ENCODE measurements at places on chromosomes 12 and 14.

DNA sequence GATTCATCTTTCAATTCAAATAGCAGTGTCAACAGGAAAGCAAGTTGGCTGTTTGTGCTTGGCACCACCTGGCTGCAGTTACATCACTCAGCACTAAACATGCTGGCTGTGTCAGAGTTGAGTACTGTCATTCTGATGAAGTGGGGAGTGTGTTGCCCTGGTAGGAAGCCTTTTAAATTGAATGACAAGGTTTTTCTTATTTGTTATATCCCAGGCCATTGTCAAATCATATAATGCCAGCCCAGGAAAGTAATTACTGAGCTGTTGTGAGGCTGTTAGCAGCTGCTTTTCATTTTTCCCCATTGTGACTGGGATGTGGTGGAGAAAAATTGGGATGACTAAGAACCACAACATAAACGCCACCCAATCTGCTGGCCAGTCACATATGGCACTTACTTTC, 106.5 kb upstream of the PRKD1 start:
- no peak for DNase-seq

DNA sequence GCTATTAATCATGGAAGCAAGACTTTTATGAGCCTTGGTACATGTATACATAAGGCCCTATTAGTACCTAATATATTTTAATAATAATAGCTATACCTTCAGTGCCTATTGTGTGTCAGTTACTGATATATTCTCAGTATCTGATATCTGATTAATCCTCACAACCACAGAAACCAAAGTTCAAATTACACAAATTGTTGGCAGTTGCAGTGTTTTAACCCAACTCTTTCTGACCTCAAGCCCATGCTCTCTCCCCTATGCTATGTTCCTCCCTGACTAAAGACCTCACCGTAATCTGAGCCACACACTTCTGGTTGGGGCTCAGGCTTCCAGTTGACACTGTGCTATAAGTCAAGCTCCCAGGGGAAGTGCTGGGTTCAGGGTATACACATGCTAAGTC, 214.4 kb downstream of the SPTSSA start:
- DNase-seq: no peak

DNA sequence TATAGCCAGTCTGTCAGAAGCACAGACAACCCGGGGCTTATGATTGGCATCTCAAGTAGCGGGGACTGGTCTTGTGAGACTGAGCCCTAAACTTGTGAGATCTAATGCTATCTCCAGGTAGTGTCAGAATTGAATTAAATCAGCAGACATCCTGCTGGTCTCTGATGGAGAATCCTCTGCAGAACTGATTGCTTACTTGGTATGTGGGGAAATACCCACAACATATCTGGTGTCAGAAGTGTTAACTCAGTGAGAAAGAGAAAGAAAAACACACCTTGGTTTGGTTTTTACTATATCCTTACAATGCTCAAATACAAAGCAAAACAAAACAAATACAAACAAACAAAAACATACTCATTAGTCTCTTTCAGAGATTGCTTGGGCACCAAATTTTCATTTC, 10.0 kb downstream of the SEL1L start:
- no peak for DNase-seq

DNA sequence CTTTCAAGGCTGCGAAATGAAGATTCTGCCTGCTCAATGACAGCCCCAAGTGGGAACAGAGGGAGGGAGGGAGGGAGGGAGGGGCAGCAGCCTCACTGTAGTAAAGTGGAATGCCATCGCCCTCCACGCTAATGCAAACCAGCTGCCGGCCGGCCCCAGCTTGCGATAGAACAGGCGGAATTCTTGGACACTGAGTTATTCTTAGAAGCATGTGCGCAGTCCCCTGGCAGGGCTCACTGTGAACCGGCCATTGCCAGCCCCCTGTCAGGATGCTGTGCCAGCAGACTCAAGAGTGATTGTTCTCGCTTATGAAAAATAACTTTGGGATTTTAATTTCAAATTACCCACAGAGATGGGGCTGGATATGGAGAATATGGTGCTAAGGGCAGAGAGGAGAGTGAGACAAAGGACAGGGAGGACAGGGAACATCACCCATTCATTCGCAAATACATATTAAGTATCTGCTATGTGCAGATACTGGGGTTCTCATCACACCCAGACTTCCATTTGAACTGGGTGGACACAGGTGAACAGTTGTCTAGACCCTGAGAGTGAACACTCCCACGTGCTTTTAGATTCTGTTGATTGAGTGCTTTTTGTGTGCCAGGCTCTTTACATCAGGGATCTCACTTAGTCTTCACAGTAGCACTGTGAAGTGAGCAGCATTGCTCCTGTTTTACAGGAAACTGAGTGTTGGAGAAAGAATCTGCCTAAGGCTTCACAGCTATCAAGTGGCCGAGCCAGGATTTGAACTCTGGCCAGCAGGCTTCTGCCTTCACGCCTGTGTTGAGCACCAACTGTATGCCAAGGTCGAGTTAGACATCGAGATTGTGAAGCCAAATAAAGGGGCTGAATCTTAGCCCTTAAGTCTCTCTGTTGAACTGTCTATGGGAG, 192.9 kb downstream of the C12orf75 start:
- DNase-seq: no peak

- no peak for DNase-seq
Measured at GRCh38 chr12:130463275-130463658, 125.6 kb downstream of the PIWIL1 start.

GRCh38 chr12:66508025-66508424, 170.9 kb downstream of the GRIP1 start:
- no peak for DNase-seq

- DNase-seq: no peak
Measured at GRCh38 chr12:66244446-66244845, 55.4 kb downstream of the IRAK3 start.

DNA sequence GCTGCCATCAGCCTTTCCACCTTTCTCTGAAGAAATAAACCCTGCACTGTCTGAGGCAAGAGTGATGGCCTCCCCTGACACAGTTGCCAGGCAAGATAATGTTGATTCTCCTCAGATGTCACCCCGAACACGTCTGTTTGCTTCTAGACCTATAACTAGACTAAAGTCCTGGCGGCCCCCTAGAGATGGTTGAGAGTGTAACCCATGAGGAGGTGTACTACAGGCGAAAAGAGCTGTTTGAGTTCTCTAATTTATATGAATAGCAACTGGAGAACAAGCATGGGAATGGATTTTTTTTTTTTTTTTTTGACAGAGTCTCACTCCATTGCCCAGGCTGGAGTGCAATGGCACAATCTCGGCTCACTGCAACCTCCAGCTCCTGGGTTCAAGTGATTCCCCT, 33.0 kb upstream of the ATF7IP start:
- DNase-seq: no peak

DNA sequence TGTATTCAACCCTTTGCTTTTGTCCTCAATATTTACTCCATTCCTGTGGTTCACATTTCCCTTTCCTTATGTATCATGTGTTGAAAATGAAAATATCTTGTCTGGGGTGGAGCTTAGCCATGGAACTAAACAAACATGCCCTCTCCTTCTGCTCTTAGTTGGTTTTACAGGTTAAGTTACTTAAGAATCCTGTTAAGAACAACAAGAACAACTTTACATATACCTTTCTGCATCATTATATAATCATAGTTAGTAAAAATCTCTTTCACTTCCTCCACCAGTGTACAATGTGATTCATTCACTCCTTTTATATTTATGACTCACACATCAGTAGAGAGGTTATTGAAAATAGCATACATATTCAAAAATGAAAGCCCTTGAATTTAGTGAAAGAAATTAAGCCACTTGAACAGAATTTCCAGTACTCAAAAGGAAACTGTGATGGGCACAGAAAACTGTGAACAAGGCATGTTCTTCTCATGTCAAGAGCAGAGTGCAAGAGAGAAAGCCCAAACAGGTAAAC, 307.7 kb downstream of the CCDC91 start:
- DNase-seq: no peak

- no peak for DNase-seq
Measured at GRCh38 chr12:103043531-103044486, 86.3 kb downstream of the ASCL1 start.

DNA sequence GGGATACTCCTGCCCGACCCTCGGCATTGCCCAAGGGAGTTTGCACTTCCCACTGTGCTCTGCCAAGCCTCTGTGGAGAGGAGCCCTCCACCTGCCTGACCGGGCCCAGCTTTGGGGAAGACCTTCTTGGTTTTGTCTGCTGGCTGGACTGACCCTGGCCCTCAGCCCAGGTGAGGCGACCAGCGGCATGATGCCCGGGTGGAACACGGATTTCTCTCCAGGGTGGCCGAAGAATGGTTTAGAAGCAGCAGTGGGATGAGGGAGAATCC, 15.6 kb downstream of the ZBTB42 start:
- DNase-seq: no peak

DNA sequence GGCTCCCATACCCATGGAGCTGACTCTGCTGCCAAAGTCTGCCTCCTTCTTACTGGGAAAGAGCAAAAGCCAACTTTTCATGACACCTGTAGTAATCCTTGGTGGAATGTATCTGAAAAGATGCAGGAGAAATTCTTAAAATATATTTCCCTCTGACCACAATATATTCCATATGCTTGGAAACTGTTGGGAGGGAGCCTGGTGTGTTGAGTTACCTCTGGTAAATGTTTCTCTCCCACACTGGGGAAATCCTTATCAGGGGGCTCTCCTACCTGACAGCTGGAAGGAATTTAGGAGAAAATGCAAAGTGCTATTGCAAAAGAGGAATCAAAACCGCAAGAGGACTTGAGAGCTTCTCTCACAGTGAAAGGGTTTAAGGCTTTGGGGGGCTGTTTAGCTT, 139.4 kb downstream of the TBX5 start:
- DNase-seq: no peak

GRCh38 chr14:22533057-22533704, 55.8 kb downstream of the DAD1 start:
- DNase-seq: no peak

GRCh38 chr12:101637936-101638335, 43.2 kb downstream of the MYBPC1 start:
- no peak for DNase-seq

DNA sequence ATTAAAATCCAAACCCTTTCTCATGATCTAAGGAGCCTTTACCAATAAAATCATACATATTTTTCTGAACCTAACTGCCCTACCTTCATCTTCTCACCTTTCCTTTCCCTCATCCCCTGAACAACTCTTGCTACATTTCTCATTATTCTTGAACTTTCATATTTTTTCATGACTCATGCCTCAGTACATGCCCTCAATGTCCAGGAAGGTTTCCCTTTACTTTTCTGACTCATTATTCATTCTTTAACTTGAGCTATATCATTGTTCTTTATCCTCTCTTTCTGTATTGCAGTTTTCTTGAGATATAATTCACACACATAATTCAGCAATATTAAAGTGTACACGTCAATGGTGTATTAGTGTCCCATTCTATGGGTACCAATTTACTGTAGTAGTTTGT, 231.0 kb downstream of the ALG10B start:
- no peak for DNase-seq

DNA sequence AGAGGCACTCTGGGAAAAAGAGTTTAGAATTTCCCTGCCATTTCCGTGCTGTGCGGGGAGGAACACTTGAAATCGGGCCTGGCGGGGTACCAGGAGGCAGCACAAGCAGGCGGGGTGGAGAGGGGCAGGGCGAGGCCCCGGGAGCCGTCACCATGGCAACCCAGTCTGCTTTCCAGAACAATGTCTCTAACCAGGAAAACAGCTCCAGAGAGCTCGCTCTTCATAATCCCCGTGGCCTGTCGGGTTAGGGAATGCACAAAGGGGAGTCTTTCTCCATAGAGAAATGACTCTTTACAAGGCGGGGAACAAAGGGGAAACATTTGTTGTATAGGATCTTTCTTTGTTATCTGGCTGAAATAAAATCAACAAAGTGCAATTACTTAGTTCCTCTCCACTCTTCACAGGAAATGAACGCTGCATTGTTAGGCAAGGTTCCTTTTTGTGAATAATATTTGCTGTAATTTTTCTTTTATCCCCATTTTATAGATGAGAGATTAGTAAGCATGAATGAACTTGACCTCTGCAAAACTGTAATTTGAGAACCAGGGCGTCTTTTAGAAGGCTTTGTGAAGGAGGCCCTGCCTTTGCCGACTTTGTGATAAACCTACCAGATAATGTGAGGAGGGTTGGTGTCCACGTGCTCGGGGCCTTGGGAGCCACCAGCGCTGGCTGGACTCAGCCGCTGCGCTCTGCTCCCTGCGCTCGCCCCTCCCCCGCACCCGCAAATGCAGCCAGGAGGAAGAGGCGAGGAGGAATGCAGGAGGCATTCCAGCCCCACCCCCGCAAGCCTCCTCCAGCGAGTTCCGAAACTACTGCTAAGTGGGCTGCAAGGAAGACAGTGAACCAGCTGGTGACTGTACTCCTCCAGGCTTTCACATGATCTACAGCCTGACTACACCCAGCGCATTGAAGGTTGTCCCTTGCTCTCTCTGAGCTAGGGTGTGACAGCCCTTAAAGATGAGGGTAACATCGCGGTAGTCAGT, 105.2 kb upstream of the ATF7IP start:
- DNase-seq: no peak

GRCh38 chr12:109291521-109292341, 17.4 kb downstream of the FOXN4 start:
- DNase-seq: no peak

DNA sequence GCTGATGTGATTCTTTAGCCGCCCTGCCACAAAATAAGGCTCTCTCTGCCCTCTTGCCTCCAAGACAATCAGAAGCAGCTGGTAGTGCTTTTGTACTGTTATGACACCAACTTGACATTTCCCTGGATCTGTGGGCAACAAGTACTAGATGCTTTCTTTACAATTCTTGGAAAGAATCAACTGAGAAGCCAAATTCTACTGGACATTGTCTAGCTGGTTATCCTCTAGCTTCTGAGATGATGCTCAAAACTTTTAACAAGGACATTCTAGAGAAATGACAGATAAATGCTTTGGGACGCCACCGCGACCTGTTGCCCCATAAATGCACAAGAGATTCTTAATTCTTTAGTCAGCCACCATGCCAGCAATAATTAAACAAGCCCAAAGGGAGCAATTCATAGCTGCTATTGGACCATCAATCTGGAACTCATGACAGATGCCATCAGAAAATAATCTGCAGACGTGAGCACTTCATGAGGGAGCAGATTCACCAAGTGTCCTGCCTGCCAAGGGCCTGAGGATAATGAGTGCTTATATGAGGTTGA, 22.8 kb downstream of the FMNL3 start:
- DNase-seq: no peak

- no peak for DNase-seq
Measured at GRCh38 chr14:72554994-72555608, 338.8 kb downstream of the DPF3 start.

GRCh38 chr14:63510538-63510937, 32.6 kb downstream of the PPP2R5E start:
- no peak for DNase-seq

- no peak for DNase-seq
Measured at GRCh38 chr14:56137453-56137807, 19.2 kb downstream of the PELI2 start.

- no peak for DNase-seq
Measured at GRCh38 chr14:55107766-55108554, 21.1 kb upstream of the LGALS3 start.

GRCh38 chr12:74790931-74791330, 253.3 kb downstream of the ATXN7L3B start:
- no peak for DNase-seq

Data from central memory CD8-positive, alpha-beta T cell (primary cell).